Gastrocnemius medialis (tissue), 4 donors: ENCODE measurements at places on chromosomes 12 and 14. TPM values are rescaled to one million over a fixed set of nuclear protein-coding genes. Genes with fewer than 3 reads are reported as not detected.

DNA sequence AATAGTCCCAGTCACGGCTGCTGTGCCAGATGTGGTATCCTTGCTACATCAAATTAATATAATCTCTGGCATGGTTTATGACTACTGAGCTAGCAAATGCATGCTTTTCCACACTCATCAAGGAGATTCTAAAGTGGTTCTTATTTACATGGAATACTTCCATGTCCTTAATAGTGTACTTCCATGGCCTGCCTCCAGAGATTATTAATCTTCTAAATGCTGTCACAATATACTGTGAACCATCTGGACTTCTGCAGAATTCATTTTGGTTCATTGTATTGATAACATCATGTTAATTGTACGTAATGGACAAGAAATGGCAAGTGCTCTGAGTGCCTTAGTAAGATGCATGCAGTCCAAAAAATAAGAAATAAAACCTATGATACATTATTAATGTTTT, 230.8 kb downstream of the NUAK1 start:
- no peaks in the 10 kb centered on the region for H3K36me3 ChIP-seq
- DNase-seq, result no peak

DNA sequence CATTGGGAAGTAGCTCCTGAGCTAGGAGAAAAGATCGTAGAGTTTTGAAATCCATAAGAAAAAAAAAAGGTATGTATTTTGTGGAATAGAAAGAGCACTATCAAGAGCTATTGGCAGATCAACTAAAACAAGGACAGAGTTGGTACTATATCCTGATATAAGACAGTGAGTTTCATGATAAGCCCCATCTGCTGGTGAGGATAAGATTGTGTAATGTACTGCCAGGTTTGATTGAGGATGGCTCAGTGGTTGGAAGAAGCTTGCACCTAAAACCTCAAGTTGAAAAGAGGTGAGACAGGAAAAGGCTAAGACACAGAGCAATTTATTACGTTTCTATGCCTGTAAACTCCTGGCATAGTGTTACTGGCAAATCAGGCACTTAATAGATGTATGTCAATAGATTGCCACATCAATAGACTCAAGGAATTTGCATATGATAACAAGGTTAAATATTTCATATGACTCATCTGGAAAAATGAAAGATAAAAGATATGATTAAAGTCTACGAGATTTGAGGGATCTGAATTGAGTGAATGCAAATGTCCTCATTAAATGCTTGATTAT, 525.6 kb downstream of the FLRT2 start:
- H3K4me1 ChIP-seq, result no peaks in the 10 kb centered on the region
- H3K4me3 ChIP-seq, result no peak overlapping the region
- no peaks in the 10 kb centered on the region for H3K36me3 ChIP-seq
- H3K27me3 ChIP-seq, result no peaks in the 10 kb centered on the region

- no peak overlapping the region for H3K4me3 ChIP-seq
- DNase-seq, result no peak
- no peaks in the 10 kb centered on the region for H3K36me3 ChIP-seq
- no peaks in the 10 kb centered on the region for H3K4me1 ChIP-seq
- no peak overlapping the region for H3K27ac ChIP-seq
These were observed 337.2 kb downstream of the NPAS3 start for GRCh38 chr14:33275879-33276278.

- H3K27ac ChIP-seq, result no peak overlapping the region
- DNase-seq, result no peak
- H3K27me3 ChIP-seq, result no peaks in the 10 kb centered on the region
- peaks cover under 1% of the 10 kb centered on the region for H3K36me3 ChIP-seq
These were observed 209.4 kb downstream of the PCNX1 start for GRCh38 chr14:71116568-71117122.

The DDX11 gene
- total RNA-seq, result 5.1 TPM
